Stimulated activated CD4-positive, alpha-beta T cell treated with anti-CD3 and anti-CD28 coated beads, Interleukin-1b, Interleukin-23, amount 100 ng/mL, for 24 hours (primary cell): ENCODE measurements at places on chromosomes 7 and 10.

GRCh38 chr7:156478486-156478885 is 162.1 kb upstream of the RNF32 start:
- no peak for DNase-seq

DNA sequence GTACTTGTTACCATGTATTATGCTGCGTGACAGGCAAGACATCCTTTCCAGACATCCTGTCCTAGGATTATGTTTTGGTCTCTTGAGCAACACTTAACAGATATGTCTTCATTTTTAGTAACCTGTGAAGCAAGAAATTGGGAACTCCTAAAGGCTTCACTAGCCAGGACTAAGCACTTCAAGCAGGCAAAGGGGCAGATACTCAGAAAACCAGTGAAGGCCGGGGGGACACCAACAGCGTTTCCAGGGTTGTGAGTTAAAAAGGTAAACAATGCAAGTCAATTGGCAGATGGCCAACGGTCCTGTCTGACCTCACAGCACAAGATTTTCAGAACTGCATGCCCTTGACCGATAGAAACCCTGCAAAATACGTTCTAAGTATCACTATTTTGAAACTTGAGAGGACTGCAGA is 77.6 kb upstream of the SFMBT2 start:
- DNase-seq = no peak

DNA sequence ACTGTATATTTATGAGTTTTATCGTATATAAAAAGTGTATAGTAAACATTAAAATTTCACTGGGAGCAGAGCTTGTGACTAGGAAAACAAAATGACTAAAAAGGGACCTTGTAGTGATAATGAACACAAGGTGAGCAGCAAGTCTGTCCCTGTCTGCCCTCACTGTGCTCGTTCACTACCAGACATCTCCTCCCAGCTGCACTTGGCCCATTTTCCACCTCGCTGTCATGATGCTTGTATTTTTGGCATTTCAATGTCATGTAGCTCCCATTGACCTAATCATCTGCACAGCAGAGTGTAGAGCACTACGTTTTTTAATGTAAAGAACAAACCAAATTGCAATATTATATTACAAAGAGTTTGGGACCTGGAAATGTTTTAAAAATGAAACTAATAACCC is 207.2 kb downstream of the ZEB1 start:
- DNase-seq = no peak

DNA sequence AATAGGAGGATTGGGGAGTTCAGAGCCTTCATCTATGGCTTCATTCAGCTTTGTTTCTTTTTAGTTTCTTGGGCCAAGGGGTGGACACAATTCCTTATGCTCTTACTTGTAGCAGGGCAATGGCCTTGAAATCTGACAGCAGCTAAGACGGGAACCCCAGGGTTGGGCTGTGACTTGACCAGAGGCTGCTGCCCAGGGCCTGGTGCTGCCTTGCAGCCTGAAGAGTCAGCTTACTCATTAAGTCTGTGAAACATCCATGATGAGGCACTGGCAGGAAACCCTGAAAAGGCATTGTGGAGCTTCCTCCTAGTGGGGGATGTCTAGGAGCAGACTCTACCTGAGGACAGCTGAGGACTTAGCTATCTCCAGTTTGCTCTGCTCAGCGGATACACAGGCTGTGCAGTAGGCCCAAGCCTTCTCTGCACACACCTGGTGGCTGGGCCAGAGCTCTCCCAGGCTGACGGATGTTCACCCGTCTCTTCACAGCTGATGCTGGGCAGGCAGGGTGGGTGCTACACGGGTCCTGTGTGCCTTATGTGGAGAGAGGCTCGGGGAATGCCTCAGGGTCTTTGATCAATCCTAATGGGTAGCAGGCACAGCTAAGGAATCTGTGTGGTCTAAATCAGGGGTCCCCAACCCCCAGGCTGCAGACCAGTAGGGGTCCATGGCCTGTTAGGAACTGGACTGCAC is 17.8 kb downstream of the CXCL12 start:
- DNase-seq = no peak

DNA sequence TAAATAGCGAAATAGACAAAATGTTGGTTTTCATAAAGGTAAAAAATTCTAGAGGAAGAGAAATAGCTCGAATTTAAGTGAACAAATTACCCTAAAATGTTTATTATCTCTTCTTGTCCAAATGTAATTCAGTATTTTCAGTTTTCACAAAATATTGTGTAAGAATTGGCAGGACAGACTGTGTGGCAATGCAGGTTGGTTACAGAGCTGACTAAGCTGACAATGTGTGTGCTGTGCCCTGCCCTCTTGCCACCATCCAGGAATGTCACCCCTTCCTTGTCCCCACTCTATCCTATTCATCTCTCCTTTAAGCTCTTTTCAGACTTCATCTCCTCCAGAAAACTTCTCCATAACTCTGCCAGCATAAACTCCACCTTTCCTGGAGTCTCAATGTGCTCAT is 46.1 kb downstream of the COL28A1 start:
- DNase-seq = no peak
